ENCODE measurements at places on chromosomes 5 and 9. TPM values are rescaled to one million over a fixed set of nuclear protein-coding genes. Genes with fewer than 3 reads are reported as not detected.

Gene UBE2B
- total RNA-seq = 27.2 TPM

GRCh38 chr9:126235336-126236243 is 91.0 kb upstream of the MVB12B start:
- peaks cover 2% of the 10 kb centered on the region for H3K27me3 ChIP-seq
- H3K27ac ChIP-seq = no peak overlapping the region
- H3K36me3 ChIP-seq = no peaks in the 10 kb centered on the region
- DNase-seq = no peak

- no peaks in the 10 kb centered on the region for H3K27me3 ChIP-seq
- no peaks in the 10 kb centered on the region for H3K4me1 ChIP-seq
- no peak overlapping the region for H3K27ac ChIP-seq
- DNase-seq = peak; percentile 26
Observed at GRCh38 chr5:53246042-53246836, 136.7 kb upstream of the MOCS2 start.

- H3K4me1 ChIP-seq = no peaks in the 10 kb centered on the region
- no peaks in the 10 kb centered on the region for H3K36me3 ChIP-seq
- no peak overlapping the region for H3K4me3 ChIP-seq
- H3K27ac ChIP-seq = no peak overlapping the region
- DNase-seq = peak; percentile 83
Observed at GRCh38 chr5:105836268-105836667, 1834.5 kb downstream of the EFNA5 start.

Gene TMEM174
- not detected for total RNA-seq

DNA sequence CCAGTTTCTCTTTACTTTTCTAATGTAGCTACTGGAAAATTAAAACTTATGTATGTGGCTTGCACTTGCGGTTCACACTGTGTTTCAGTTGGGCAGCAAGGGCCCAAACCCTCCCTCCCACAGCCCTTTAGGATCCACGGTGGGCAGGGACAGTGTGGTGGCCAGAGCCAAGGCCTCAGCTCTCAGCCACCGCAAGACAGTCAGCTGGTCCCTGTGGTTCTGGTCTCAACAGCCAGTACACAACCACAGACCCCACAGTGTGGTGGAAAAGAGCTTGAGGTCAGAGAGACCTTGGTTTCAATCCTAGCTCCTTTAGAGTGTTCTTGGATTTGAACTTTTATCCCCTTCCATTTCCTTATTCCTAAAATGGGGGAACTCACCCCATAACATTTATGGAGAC is 153.0 kb upstream of the SMIM23 start:
- H3K36me3 ChIP-seq = no peaks in the 10 kb centered on the region
- no peak overlapping the region for H3K27ac ChIP-seq
- no peak for DNase-seq
- no peak overlapping the region for H3K4me3 ChIP-seq
- peaks cover 14% of the 10 kb centered on the region for H3K4me1 ChIP-seq
- H3K27me3 ChIP-seq = peaks cover 12% of the 10 kb centered on the region

- H3K4me1 ChIP-seq = no peaks in the 10 kb centered on the region
- H3K27me3 ChIP-seq = no peaks in the 10 kb centered on the region
- DNase-seq = no peak
Observed at GRCh38 chr9:73412874-73413273, 261.2 kb downstream of the ANXA1 start.

GRCh38 chr9:96073531-96074480 is 198.3 kb downstream of the ERCC6L2 start:
- H3K36me3 ChIP-seq = no peaks in the 10 kb centered on the region
- no peak overlapping the region for H3K27ac ChIP-seq
- H3K4me1 ChIP-seq = no peaks in the 10 kb centered on the region
- no peak for DNase-seq
- H3K27me3 ChIP-seq = peaks cover 2% of the 10 kb centered on the region

- H3K27me3 ChIP-seq = no peaks in the 10 kb centered on the region
- no peaks in the 10 kb centered on the region for H3K4me1 ChIP-seq
- H3K4me3 ChIP-seq = no peak overlapping the region
- DNase-seq = peak; percentile 50
- H3K36me3 ChIP-seq = no peaks in the 10 kb centered on the region
Observed at GRCh38 chr5:124492444-124493224, 253.8 kb downstream of the ZNF608 start.

Gene HCN1
- total RNA-seq = 1.3 TPM

Gene SH3GLB2
- total RNA-seq = 59.4 TPM

- peak overlapping the region; percentile 51 for H3K27ac ChIP-seq
- H3K4me3 ChIP-seq = no peak overlapping the region
- H3K4me1 ChIP-seq = peaks cover 93% of the 10 kb centered on the region
- no peak for DNase-seq
- no peaks in the 10 kb centered on the region for H3K27me3 ChIP-seq
Observed at GRCh38 chr9:124799274-124800006, 22.5 kb downstream of the OLFML2A start.

Gene KIAA1958
- total RNA-seq = 3.4 TPM
